ENCODE measurements at places on chromosomes 4 and X.

GRCh38 chrX:71846429-71846828, 64.2 kb upstream of the NHSL2 start:
- DNase-seq, result no peak

- no peak for DNase-seq
These were observed 40.9 kb downstream of the IL1RAPL1 start for GRCh38 chrX:28628120-28628519.

GRCh38 chr4:17781300-17782287, at the start of gene FAM184B:
TSS of gene FAM184B (minus strand) at chr4:17781621. CDS start at chr4:17781299, 322 bp downstream.
- DNase-seq, result peak; percentile 13

GRCh38 chr4:111546881-111547280, 598.4 kb upstream of the FAM241A start:
- no peak for DNase-seq
